ENCODE measurements at places on chromosomes 7 and 10.
A peak's percentile ranks its signal among the peaks of the same experiment; 100 is the strongest.

DNA sequence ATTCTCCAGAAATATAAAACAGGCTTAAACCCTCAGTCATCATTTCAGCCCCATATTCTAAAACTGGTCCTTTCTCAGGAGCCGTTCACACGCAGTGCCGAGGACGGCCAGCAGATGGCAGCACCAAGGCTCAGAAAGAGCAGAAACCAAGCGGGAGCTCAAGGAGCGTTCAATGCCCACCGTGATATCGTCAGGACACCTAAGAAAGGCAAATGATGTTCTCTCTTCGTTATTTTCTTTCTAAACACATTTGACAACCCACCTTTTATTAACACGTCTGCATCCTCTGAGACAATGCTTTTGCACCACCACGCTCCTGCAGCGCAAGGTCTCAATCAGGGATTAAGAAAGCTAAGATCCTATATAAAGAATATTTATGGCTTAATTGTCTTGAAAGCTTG, 45.7 kb upstream of the RBM33 start:
- DNase-seq = peak; percentile 74

- DNase-seq = no peak
These were observed 61.9 kb downstream of the SH3PXD2A start for GRCh38 chr10:103793429-103793828.

DNA sequence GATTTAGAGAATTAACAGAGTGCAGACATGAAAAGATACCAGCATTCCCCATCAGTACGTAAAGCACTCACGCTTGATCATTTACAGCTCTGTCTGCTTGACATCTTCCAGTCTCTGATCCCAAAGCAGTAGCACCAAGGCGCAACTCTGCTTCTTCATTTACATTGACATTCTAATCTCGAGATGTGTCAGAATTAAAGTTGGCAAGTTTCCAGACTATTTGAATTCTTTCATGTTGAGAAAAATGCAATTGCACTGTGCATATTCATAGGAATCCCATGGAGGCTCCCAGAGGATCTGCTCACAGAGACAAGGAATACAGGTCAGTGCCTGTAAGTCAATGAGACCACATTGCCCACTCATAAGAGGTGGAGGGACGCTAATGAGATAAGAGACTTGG, 183.9 kb downstream of the LRRN3 start:
- no peak for DNase-seq

DNA sequence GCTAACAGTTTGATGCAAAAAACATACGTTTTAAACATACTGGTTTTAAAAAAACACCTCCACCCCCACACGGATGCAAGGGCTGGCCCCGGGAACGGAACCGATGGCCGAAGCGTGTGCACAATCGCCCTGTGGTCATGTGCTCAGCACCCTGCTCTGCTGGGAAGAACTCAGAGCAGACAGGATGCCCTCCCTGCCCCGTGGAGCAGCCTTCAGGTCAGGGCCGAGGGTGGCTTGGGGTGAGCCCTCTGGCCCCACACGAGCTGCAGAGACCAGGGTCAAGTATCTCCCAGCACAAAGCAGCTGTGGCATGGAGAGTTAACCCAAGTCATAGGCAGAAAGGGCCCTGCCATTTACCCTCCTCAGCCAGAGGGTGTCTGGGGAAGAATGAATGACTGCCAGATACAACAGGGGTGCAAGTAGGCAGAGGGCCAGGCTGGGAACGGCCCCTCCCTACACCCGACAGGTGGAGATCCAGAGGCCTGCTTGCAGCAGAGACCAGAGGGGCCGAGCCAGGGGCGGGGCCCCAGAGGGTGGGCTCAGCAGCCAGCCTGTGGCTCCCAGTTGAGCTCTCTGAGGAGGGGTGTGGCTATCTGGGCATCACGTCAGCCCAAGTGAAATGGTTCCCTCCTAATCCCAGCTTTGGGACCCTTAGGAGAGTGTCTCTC, 56.8 kb downstream of the ZRANB1 start:
- DNase-seq = no peak

GRCh38 chr10:61757525-61758397, 95.0 kb downstream of the CABCOCO1 start:
- no peak for DNase-seq

DNA sequence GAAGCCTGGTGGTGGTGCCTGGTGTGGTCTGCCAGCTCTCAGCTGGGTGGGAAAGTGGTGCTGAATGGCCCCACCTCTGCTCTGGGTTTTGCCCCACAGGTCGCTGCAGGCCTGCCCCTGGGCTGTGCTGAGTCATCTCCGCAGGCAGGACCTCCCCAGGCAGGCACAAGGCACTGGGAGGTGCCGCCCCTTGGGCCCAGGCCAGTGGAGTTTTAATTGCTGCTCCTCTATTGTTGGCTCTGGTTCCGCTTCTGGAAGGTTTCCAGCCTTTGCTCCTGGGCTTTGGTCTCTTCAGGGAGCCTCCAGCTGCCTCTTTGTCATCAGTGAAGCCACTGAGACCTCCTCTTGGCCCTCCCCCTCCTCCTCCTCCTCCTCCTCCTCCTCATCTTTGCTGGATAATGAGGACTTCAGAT, 180.3 kb upstream of the GRB10 start:
- DNase-seq = no peak

- no peak for DNase-seq
These were observed 645 bp upstream of the COPG2 start for GRCh38 chr7:130669085-130669700.

DNA sequence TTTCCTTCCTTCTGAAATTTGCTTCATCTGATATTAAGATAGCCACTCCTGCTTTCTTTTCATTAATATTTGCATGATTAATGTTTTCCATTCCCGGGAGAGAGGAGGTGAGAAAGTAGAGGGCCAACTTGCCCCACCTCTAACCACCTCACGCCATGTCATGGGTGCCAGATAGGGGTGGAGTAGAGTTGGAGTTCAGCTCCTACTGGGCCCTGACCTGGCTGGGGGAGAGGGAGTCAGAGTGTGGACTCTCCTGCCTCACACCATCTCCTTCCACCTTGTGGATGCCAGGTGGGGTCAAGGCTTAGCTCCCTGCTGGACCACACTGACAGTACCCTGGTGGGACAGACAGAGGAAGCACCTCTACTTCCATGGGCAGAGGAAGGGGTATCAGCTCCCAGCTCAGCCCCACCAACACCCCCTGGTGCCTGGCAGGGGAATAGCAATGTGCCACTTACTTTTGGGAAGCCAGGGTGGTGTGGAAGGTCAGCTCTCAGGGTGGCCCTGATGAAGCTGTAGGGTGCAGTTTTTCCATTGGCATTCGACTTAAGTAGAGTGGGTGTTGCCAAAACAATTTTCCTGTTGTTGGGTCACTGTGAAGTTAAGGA, 28.0 kb downstream of the CHST12 start:
- DNase-seq = no peak

DNA sequence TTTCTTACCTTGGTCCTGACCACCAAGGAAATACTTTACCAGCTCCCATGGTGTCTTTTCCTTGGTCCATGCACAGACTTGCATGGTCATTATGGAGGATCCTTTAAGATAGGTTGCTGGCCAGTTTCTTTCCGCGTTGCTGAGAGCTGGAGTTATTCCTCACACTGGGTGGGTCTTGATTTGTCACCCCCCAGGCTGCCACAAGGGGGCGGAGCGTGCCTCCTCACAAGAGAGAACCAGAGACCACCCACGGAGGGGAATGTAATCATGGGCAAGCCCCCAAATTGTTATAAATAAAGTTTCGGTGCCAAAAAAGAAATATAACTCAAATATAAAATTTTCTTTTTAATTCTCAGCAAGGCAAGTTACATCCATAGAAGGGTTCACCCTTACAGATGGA, 10.5 kb upstream of the TRIM24 start:
- no peak for DNase-seq

DNA sequence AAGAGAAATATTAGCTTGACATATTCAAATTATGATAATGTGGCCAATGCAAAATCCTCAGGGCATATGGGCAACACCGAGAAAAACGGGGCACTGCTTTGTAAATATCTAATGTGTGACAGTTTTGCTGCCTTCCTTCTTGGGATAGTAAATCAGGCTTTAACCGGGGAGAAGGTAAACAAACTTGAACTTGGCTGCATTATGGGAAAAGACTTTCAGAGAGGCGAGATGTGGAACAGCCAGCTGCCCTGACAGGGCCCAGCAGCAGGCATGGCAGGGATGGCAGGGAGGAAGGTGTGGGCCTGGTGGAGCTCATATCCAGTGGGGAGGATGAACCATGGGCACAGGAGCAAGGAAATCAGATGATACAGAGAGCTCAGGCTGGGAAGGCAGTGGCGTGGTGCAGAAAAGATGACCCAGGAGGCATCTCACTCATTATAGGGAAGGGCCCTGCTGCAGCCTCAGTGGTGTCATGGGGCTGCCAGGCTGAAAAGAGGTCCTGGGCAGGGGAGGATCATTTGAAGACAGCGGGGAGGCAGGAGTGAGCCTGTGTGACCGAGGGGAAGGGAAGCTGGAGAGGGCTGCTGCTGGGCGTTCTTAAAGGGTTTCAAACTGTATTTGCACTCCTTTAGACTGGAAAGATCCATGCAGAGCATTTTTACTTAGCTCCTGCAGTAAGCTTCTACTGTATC, 26.7 kb downstream of the CXCL12 start:
- no peak for DNase-seq

DNA sequence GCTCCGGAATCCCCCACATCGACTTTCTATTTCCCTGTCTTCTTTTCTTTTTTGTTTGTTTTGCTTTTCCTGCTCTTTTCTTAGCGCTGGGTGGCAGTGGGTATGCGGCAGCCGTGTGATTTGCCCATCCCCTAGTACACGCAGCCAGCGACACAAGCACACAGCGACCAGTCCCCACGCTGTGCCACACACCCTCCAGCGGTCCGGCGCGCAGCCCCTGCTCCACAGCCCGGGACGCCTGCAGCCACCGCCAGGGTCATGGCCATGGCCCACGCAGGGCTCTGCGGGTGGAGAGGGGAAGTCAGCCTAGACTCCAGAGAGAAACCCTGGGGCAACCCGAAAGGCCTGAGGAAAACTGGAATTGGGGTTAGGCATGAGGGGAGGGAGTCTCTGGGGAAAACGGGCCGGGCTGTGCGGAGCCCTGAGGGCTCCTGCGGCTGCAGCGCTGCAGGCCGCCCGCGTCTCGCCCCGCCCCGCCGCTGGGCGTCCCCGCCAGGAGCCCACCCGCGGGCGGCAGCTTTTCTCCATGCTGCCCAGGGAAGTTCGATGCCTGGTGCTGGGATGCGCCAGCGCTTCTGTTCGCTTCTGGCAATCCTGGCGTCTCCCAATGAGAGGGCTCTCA, 2.5 kb downstream of the CHRM2 start:
- no peak for DNase-seq

DNA sequence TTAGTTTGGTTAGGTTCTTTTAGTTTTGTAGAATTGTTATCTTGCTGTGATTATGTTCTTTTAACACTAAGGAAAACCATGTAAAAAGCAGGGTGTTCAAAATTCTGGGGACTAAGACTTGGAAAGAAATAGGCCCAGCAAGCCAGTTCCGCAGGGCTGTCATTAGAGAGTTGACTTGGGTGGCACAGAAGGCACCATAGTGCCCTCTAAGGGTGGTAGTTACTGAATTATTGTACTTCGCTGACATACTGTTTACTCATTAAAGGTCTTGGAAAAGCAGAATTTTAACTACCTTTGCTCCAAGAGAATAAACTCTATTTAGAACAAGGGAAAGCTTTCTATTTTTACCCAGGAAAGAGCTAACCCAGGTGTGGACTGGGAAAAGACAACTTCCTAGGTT, 86.5 kb downstream of the OTUD1 start:
- no peak for DNase-seq

GRCh38 chr10:48322017-48322416, 15.5 kb downstream of the MAPK8 start:
- no peak for DNase-seq

DNA sequence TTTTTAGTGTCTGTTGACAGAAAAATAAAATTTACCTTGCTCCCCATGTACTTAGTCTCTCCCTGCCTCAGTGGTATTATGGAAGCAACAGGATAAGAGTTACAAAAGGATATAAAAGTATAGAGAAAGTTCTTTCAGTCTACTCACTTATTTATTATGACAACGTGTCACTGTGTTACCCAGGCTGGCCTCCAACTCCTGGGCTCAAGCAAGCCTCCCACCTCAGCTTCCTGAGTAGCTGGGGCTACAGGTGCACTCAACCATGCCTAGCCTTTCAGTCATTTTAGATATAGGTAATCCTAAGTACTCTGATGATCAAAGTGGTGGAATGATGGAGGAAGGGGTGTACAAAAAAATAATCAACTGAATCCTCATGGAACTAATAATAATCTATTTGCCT, 215.2 kb upstream of the MKLN1 start:
- DNase-seq = no peak

GRCh38 chr10:59904426-59905065, 1.8 kb downstream of the CCDC6 start:
- DNase-seq = no peak

DNA sequence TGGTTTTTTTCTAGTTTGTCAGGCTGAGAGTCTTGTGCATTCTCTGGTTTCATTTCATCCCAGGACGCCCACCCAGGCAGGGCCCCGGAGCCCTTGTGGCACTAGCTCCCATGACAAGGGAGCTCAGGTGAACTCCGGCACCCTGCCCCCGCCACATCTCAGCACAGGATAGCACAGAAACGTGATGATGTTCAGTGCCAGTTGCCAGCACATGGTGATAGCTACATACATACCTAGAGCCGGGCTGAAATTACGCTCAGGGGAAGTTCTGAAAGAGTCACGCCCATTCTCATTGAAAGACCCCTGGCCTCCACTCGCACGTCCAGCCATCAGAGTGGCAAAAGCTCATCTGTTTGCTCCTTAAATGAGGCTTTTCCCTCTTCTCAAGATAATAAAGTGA, 273.7 kb downstream of the PTPRN2 start:
- DNase-seq = no peak

DNA sequence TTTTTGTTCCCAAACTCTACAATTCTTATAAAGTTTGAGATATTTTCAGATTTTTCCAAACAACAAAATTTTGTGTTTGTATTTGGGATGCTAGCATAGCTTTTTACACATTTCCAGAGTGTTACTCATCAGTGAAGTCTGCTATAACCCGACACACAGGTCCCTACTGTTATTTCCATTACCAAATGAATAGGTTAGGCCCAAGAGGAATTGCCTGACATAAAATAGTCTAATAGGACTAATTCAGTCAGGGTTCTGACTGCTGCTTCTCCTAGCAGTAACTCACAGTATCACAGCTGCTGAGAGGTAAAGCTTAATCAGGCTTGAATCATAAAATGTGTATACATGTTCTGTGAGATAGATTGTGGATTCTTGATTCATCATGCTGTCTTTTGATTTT, 49.1 kb upstream of the STRIP2 start:
- DNase-seq = no peak

DNA sequence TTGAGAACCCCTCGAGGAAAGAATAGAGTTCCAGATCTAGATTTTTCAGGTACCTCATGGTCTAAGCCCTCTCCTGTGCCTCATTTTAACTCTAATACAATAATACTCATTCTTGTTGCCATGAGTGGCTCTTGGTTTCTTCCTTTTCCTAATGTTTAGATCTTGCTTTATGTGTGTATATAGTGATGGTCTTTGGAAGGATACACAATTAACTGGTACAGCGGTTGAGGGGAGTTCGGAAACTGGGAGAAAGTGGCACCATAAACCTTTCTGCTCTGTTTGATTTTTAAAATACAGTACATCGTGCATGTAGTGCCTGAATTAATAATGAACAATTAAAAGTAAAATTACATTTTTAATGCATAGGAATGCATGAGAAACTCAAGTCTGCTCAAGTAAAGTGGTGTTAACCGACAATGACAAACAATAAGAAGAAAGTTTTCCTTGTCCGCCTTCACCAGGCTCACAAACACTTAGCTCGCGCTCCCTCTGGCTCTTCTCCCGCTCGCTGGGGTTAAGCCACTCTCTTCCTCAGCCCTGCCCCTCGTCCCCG, 386 bp upstream of the EIF4EBP2 start:
- DNase-seq = no peak

- DNase-seq = no peak
These were observed 293.2 kb downstream of the FGFR2 start for GRCh38 chr10:121305066-121305465.

Data from NCI-H1930 (cell line).